ENCODE measurements at places on chromosomes 1 and 21.

GRCh38 chr1:170871868-170872267, 63.5 kb upstream of the MROH9 start:
- DNase-seq = no peak

- no peak for DNase-seq
These were observed 17.9 kb downstream of the ETV3L start for GRCh38 chr1:157081707-157082106.

GRCh38 chr1:172670791-172671190, 11.9 kb downstream of the FASLG start:
- no peak for DNase-seq

- no peak for DNase-seq
These were observed 1.1 kb upstream of the ZNF496 start for GRCh38 chr1:247332623-247333361.

GRCh38 chr1:106780806-106781569, 275.5 kb upstream of the PRMT6 start:
- no peak for DNase-seq

- DNase-seq = no peak
These were observed 73.2 kb downstream of the DISC1 start for GRCh38 chr1:231699784-231700183.

GRCh38 chr1:31166462-31166861, 73.2 kb downstream of the NKAIN1 start:
- no peak for DNase-seq

- no peak for DNase-seq
These were observed 37.7 kb downstream of the MARK1 start for GRCh38 chr1:220565670-220566069.

DNA sequence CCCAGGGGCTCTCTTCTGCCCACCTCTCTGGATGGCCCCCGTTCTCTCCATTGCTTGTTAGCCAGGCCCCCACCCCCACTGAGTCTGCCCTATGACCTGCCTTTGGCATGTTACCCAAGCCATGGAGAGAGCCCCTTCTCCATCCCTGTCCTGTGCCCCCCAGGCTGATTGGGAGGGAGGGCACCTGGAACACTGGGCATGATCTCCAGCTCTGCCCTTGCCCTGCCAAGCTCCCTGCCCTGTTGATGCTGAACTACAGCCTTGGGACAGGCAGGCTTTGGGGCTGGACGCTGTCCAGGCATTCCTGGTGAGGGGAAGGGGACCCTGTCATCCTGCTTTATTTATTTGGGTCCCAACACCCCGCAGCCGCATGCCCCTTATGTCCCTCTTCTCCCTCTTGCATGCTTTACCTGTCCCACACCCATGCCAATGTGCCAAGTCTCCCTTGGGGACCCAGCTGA, 10.7 kb downstream of the TRIM46 start:
- DNase-seq = no peak
